ENCODE measurements at places on chromosomes 6 and 20.

DNA sequence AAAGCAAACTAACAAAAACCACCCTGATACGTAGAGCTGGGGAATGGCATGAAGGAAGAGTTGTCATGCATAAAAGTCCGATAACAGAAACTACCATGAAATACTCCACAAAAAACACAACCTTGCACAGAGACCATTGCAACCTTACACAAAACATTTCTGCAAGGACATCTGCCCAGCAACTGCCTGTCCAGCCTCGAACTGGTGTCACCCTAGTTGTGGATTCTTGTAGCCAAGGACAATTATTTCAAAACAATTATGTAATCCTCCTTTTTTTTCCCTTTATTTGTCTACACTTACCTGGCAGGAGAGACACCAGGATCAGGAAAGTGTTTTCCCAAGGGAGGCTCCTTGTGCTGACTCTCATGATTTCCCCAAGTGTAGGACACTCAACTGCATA, 232.5 kb upstream of the SYNDIG1 start:
- no peak for DNase-seq

DNA sequence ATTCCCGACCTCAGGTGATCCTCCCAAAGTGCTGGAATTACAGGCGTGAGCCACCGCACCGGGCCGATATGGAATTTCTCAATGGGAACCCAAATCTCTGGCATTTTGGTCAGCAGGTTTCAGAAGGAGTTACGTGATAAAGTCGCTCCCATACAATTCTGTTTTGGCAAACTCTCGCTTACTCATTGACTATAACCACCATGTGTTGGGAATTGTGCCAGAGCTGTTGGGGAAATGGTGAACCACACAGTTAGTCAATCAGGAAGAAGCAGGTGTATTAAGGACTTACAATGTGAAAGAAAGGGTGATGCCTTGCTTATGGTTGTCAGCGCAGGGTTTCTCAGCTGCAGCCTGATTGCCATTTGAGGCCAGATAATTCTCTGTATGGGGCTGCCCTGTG, 410.5 kb downstream of the QKI start:
- DNase-seq: peak; percentile 76

GRCh38 chr6:43904311-43905123, 134.5 kb downstream of the VEGFA start:
- no peak for DNase-seq

DNA sequence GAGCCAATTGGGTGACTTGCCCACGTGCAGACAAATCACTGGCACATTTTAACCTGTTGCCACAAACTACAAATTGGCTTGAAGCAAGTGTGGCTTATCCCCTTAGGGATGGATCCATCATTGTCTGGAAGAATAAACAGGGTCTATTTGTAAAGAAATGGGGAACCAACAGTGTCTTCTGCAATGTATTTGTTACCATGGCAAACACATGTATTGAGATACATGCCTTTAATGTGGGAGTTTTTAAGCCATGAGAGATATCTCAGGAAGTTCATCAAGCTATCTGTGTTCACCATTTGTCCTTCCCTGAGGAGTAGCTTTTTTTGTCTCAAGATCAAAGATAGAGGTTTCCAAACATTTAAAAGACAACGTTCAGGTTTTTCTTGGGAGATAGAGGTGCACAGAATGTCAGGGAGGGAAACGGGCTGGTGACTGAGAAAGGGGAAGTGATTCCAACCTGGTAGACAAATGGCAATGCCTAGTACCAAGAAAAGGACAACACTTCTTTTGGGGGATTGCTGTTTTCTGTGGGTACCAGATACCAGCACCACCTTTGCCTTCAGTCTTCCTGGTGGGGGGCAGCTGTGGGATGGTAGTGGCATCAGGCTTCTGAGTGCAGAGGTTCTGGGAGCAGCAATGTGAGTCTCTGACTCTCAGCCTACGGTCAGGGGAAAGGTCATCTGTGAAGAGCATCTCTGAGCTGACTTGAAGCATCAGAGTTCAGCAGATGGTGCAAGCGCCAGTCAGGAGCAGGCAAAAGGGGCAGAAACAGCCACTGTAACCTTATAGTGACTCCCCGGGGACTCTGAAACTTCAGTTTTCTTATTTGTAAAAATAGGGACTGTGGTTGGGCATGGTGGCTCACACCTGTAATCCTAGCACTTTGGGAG, 20.1 kb upstream of the BCAS1 start:
- DNase-seq: no peak

DNA sequence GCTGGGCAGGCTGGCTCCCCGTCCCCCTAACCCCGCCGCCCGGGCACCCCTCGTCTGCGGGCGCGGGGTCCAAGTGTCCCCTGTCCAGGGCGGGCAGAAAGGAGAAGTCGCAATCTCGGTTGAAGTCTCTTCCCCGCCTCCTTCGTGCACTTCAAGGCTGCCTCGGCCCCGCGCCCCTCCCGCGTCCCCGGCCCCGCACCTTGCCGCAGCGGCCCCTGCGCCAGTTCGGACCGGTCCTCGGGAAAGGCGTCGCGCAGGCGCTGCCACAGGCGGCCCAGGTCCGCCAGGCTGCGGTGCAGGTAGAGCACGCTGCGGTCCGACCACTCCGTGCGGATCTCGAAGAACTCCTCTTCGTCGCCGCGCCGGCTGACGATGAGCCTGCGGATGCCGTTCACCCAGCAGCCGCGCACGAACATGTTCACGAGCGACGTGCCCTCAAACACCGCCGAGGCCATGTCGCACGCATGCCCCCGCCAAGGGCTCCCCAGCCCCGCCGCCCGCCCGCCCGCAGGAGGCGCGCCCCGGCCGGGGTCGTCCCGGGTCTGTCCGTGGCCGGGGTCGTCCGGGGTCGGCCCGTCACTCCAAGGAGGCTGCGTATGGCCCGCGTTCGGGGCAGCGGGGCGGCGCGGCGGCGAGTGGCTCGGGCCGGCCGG, at the start of gene PXDC1:
TSS of gene PXDC1 (minus strand) at position 637 of the 653 bp plus-strand sequence. CDS start at position 455, 182 bp downstream.
- no peak for DNase-seq

DNA sequence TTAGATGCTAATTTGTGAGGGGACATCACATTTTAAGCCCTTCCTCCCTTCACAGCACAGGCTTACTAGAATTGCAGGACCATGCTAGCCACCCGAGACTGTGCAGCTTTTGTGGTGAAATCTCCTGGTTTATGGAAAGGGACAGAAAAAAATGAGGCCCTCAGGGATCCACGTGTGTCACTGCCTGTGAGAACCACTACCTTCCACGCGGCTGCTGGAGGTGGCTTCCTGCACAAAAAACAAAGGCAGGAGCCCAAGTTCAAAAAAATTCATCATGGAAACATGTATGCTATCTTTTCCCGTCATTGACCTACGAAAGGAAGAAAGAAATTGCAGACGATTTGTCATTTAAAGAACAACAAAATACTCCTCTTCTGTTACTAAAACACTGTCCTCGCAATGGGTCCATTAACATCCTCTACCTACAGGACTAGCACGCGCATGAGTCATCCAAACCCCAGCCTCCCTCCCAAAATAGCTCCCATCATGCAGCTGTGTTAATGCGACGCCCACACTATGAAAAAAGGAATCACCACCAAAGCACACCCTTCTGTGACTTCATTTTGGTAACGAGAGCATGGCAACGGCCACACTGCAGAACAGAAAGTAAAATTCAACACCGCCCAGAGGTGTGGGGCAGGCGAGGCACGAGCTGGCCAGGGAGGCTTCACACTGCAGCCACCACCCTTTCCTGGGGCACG, 45.7 kb downstream of the RAMACL start:
- DNase-seq: peak; percentile 17

GRCh38 chr20:21862956-21863355, 157.5 kb downstream of the PAX1 start:
- no peak for DNase-seq

- peak; percentile 62 for DNase-seq
Observed at GRCh38 chr20:10591946-10592521, 81.8 kb downstream of the JAG1 start.

DNA sequence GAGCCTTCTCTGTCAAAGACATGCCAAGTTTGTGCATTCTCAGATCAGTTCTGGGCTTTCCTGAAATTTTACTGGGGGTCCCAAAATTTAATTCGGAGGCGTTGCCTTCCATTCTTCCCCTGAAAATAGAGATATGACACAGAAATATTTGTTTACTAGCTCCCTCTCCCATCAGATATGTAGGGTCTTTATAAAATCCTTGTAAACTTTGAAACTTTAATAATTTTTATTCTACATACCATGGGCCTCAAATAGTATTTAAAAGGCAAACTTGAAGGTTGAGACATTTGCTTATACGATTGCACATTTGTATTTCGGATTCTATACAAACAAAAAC, 54.6 kb downstream of the IL20RA start:
- no peak for DNase-seq

- no peak for DNase-seq
Observed at GRCh38 chr20:51382986-51383821, 159.3 kb downstream of the NFATC2 start.

DNA sequence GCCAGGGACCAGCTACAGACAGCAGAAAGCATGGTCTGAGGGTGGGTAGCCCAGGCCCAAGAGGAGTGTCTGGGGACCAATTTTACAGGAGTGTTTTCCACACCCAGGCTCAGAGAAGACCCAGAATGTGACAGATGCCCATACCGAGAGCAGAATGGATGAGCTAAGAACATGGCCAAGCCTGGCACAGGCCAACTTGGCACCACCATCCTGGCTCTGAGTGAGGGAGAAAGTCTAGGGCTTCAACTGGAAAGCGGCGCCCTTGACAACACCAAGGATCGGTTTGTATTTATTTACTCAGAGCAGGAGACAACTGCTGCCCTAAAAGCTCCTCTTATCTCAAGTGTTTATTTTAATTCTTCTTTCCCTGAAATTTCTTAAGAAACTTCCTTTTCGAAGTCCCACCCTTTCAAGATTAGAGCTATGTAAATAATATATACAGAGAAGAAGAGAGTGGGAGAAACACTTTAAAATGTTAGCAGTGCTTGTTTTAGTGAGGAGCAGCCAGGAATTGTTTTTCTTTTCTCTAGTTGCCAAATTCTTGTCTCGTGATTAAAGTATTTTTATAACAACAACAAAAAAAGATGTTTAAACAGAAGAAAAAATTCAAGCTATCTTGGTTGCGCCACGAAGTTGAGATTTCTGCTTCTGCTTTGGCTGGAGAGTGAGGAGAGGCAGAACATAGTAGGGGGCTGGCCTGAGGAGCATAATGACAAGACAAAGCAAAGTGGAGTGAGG, 16.2 kb downstream of the TNXB start:
- peak; percentile 84 for DNase-seq

- DNase-seq: no peak
Observed at GRCh38 chr6:121890307-121890910, 455.0 kb downstream of the GJA1 start.

GRCh38 chr6:132464538-132465256, 48.2 kb downstream of the STX7 start:
- peak; percentile 23 for DNase-seq

GRCh38 chr6:109491207-109491938, 8.4 kb upstream of the ZBTB24 start:
- DNase-seq: peak; percentile 29

- no peak for DNase-seq
Observed at GRCh38 chr6:85389151-85389797, 60.6 kb upstream of the NT5E start.

DNA sequence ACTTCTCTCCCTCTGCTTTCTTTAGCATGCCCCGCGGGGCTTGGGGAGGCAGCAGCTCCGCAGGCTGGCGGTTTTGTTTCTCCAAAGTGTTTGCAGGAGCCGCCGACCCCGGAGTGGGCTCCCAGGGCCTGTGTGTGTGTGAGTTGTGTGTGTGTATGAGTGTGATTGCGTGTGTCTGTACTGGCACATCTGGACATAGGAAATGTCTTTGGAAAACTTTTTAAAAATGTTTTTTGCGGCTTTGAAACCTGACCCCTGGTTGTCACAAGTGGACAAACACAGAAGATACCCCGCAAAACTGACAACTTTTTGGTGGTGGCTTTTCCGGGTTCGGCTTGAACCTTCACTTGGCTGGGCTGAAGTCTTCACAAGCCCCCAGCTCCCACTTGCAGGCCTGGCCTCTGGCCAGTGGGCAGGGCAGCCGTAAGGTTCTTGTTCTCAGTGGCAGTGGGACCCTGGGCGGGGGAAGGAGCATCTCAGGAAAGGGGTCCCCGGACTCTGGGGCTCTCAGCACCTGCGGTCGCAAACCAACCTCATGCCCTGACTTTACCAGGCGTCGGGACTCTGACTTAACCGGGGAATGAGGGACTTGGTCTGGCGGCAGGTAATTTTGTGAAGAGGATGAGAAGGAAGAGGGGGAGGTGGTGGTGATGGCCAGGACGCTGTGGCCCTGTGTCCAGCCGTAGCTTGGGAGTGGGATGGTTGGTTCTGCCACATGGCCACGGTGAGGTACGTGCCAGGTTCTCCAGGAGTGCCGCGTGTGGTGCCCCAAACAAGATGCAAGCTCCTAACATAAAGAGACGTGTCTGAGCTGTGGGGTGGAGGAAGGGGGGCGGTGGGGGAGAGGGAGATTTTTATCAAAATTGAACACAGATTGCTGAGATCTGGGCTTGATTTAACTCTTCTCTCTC, 619 bp downstream of the DAAM2 start:
- DNase-seq: no peak

DNA sequence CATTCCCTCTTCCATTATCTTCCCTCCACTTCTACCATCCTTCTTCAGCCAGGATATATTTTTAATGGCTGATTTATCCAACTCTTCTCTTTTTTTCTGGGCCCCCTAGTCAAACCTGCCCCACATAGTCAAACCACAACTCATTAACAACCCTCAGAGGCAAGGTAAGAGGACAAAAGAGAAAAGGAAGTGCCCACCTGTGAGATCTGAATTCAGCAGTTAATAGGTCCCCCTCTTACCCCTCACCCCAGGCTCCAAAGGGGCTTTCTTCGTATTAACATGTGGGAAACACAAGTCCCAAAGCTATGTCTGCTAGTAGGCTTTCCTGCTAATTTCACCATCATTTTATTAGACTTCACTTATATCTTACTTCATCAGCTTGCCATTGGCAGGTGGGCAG, 44.1 kb upstream of the TSPYL1 start:
- no peak for DNase-seq

GRCh38 chr6:130624046-130624445, 203.2 kb upstream of the SMLR1 start:
- peak; percentile 66 for DNase-seq

- no peak for DNase-seq
Observed at GRCh38 chr20:41087325-41087685, 50.0 kb upstream of the PLCG1 start.

DNA sequence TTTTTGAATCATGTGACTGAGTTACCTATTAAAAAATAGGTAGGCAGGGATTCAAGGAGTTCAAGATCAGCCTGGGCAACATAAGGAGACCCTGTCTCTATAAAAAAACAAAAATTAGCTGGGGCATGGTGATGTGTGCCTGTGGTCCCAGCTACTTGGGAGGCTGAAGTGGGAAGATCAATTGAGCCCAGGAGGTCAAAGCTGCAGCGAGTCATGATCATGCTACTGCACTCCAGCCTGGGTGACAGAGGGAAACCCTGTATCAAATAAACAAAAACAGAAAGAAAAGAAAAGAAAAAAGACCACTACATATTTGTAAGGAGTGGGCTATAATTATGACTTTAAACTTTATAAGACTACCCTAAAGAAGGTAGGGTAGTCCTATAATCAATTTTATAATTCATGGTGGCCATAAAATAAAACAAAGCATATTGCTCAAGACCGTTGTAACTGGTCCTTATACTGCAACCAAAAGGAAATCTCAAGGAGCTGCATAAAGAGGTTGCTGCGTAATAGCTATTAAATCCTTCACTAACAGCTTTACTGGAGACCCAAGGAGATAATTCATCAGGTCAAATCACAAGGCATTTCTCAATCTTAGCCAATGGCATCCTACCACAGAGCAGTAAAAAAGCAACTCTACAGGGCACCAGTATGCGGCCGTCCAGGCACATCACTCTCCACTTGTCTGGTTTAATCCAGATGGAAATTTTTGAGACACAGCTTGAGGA, 13.5 kb downstream of the PIGU start:
- peak; percentile 10 for DNase-seq
